ENCODE measurements at places on chromosomes 4 and X.
A peak's percentile ranks its signal among the peaks of the same experiment; 100 is the strongest.

DNA sequence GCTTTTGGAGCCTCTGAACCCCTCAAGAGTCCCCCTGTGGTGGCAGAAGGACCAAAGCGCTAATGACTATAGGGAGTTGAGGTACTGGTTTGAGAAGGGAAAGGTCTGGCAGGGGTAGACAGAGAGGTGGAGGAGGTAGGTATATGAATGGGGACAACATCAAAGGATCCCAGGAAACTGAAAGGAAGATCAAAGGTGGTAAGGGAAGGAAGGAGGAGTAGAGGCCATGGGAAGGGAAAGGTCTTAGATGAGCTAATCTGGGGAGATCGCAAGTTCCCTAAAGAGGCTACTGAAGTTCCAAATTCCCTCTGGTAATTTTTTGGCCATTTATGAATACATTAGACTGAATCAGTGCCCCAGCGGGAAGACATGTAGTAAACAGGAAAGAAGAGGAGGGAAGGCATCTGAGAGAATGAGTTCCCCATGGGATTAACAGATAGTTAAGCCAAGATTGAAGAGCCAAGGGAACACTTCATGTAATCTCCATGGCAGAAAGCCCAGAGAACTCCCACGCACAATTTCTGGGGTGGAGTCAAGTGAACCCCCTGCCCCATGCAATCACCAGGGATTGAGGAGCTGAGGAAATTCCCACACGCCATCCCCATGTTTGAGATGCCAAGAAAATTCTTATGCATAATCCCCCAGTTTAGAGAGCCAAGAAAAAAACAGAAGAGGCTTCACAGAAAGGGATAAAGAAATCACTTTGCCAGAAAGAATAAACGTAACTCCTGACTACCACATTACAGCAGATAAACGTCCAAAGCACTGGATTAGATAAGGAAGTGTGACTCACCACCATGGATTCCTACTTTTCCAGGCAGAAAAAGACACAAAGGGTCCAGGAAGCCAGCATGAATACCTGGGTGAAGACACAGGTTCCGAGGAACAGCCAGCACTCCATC, 25.8 kb downstream of the ZNF630 start:
- DNase-seq: no peak

GRCh38 chr4:36997727-36998126, 246.8 kb upstream of the NWD2 start:
- no peak for DNase-seq

DNA sequence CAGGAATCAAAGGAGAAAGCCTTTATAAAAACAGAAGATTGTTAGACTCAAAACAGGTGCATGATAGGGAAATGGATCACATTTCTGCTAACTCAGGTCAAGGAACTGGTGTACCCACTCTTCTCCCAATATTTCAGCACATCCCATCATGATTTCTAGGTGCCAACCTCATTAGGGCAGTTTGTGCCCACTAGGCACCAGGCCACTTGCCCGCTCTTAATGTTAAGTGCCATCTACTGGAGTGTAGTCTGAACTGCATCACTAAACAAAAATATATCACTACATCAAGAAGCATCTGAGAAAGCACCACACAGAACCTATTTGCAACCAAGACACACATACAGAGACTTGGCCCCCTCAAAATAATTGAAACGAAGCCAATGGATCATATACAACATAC, 140.4 kb upstream of the GRID2 start:
- DNase-seq: no peak

DNA sequence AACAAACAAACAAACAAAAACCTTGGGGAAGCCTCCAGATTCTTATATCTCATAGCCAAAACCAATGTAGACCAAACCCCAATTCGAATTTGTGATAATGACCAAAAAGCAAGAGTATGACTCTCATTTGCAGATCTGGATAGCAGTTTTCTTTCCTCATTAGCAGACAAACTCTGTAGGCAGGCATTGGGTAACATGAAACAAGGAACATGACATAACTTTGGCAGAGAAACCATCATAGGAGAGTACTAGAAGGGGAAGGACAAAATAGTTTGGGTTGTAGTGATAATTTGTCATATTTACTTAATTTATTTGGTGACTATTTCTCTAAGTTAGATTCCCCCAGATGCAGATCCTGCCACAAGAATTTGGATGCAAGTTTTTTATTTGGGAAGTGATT, 187.8 kb downstream of the MID1IP1 start:
- DNase-seq: no peak

- no peak for DNase-seq
Observed at GRCh38 chr4:7160439-7160838, 31.9 kb upstream of the SORCS2 start.

DNA sequence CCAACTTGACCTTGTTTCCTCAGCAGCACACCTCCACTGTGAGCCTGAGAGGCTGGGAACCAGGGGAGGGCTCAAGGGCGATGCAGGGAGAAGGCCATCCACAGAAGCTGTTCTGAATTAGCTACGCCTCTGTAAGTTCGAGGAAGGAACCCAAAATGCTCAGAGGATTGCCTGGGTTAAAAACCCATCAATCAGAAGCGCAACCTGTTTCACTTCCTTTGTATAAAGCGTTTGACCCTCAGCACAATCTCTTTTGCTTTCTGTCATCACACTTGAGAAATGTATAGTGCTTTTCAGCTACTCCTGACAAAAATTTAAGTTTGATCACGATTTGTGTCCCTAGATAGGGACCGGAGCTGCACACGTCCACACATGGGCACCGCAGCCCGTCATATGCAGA, 48.0 kb upstream of the MAP3K15 start:
- DNase-seq: no peak

DNA sequence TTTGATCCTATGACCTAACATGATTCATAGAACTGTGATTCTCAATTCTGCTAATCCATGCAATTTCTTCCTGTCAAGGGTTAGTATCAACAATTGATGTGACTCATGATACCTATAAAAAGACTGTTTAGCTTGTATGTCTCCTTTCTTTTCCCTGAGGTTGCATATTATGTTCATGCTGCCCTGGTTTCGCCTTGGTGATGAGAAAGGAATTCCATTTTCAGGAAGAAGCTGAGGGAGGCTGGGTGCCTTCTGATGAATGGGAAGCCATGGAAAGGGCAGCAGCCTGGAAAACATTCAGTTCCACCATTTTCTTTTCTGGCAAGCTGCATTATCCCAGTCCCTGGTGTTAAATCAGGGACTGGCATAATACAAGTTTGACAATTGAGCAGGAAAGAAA, 976.5 kb downstream of the RPA4 start:
- no peak for DNase-seq

- peak; percentile 44 for DNase-seq
Observed at GRCh38 chrX:25144043-25144940, 128.5 kb upstream of the ARX start.

DNA sequence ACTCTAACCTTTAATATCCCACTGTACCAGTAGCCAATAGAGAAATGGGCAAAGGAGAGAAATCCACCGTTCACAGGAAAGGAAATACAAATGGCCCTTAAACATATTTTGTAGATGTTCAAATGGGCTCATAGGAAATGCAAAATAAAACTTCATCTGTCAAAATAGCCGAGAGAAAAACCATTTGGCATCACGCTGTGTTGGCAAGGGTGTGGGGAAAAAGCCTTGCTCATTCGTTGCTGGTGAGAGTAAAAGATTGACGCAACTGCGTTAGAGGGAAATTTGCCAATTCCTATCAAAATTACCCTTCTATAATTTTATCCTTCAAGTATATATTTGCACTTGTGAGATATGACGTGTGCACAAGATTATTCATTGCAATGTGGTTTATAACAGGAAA, 131.9 kb downstream of the EIF4E start:
- DNase-seq: no peak

GRCh38 chr4:94920369-94920768, 162.6 kb downstream of the BMPR1B start:
- DNase-seq: no peak

- no peak for DNase-seq
Observed at GRCh38 chrX:13179586-13179985, 135.2 kb upstream of the FAM9C start.

DNA sequence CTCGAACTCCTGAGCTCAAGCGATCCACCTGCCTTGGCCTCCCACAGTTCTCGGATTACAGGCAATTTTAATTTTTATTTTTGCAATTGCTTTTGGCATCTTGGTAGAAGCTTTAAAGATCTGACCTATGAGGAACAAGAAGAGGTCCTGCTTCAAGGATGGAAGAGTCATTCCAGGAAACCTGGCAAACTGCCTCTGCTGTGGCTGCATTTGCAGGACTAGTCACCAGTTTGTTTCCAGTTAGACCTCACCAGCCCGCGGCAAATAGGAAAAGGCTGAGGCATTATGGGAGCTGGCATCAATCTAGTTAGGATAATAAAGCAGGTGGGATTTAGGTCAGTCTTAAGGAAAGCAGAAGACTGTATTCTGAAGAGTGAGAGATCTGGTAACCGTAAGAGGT, 51.9 kb upstream of the LAS1L start:
- DNase-seq: no peak

DNA sequence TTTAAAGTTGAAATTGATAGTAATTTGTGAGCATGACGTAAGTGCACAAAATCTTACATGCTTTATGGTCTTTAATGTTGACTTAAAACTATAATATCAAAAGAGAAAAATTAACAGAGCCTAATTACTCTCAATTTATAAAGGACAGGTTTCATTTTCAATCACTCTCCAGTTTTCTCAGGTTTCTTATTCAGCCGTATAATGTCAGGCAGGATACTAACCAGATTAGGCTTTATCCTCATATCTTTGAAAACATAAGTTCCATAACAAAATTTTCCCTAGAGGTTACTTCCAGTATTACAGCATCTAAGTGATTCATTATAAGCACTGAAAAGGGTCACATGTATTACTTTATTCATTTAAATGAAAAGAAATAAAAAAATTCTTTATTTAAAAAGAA, 492.1 kb downstream of the PACRGL start:
- DNase-seq: no peak

GRCh38 chr4:25154594-25155265, 5.5 kb downstream of the SEPSECS start:
- no peak for DNase-seq

GRCh38 chrX:105552395-105552794, 269.9 kb upstream of the NRK start:
- no peak for DNase-seq

- no peak for DNase-seq
Observed at GRCh38 chrX:82370978-82371646, 1137.0 kb upstream of the POU3F4 start.

DNA sequence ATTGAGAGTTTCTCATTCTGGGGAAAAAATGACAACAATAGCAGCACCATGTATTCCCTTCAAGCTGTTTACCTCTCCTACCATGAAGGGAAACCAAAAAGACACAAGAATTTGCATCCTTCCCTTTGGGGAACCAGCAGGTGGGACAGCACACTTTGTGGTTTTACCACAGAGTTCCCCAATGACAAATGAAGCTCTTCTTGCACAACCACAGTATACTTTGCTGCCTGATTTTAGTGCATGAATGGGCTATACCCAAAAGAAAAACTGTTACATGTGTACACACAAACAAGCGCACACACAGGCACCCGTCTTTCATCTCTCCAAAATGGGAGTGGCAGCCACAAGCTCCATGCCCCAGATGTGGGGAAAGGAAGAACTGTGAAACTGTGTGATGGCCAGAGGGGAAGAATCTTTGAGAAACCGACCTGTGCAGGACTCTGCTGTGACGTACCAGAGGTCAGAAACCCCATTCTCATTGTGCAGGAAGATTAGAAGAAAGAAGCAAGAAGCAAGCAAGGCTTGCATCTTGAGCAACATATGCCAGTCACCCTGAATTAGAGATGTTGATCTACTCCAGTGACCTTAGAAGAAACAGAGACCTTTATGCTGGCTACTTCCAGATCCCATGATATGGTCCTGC, 2.7 kb upstream of the MAML3 start:
- peak; percentile 46 for DNase-seq
